ENCODE measurements at places on chromosomes 7 and 10. TPM values are rescaled to one million over a fixed set of nuclear protein-coding genes. Genes with fewer than 3 reads are reported as not detected.
A peak's percentile ranks its signal among the peaks of the same experiment; 100 is the strongest.

C10orf143 gene
- 2.0 TPM for total RNA-seq

VGF gene
- total RNA-seq = 0.66 TPM

ABCB1 gene
- total RNA-seq = 0.77 TPM

LRMDA gene
- 1.0 TPM for total RNA-seq

DNA sequence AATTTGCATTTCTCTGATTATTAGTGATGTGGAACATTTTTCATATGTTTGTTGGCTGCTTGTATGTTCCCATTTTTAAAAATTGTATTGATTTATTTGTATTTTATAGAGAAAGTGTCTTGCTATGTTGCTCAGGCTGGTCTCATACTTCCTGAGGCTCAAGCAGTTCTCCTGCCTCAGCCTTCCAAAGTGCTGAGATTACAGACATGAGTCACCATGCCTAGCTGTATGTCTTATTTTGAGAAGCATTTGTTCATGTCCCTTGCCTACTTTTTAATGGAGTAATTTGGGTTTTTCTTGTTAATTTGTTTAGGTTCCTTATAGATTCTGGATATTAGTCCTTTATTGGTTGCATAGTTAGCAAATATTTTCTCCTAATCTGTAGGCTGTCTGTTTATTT is 214.2 kb upstream of the KAT6B start:
- no peaks in the 10 kb centered on the region for H3K36me3 ChIP-seq
- no peaks in the 10 kb centered on the region for H3K4me1 ChIP-seq
- peak; percentile 39 for DNase-seq
- H3K27me3 ChIP-seq = no peaks in the 10 kb centered on the region

GRCh38 chr10:114517368-114518250 is 113.3 kb upstream of the AFAP1L2 start:
- no peaks in the 10 kb centered on the region for H3K36me3 ChIP-seq
- no peak overlapping the region for H3K4me3 ChIP-seq
- H3K4me1 ChIP-seq = peaks cover 5% of the 10 kb centered on the region
- H3K27ac ChIP-seq = no peak overlapping the region
- H3K27me3 ChIP-seq = no peaks in the 10 kb centered on the region

- no peak overlapping the region for H3K4me3 ChIP-seq
- H3K27me3 ChIP-seq = no peaks in the 10 kb centered on the region
- DNase-seq = no peak
Measured at GRCh38 chr7:46450886-46451285, 529.8 kb upstream of the IGFBP3 start.

TMEM236 gene
- 0.17 TPM for total RNA-seq

NPSR1 gene
- not detected for total RNA-seq

DLX5 gene
- not detected for total RNA-seq
